CD4-positive, alpha-beta T cell treated with Interleukin-12 subunit alpha and Interleukin-12 subunit beta, for 1 hour (primary cell): ENCODE measurements at places on chromosomes 5 and 9.

DNA sequence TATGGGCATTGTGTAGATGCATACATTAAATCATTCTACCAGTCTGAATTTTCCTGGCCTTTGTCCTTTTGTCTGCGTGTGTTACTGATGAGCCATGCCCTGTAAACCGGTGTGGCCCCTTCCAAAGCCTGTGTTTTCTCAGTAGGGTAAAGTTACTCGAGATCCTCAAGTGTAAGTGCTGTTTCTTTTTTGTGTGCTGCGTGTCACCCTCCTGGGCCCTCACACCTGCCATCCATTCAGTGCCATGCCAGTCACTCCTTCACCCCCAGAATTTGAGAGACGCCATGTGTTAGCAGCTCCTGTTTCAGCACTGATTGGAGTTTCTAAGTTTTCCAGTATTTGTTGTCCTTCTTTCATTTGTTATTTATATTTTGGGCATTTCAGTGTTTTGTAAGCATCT lies 288.2 kb downstream of the FANCC start:
- no peak for DNase-seq

- no peak for DNase-seq
Observed at GRCh38 chr9:108047264-108047663, 557.7 kb upstream of the KLF4 start.

- DNase-seq, result no peak
Observed at GRCh38 chr5:73654819-73655318, 28.9 kb downstream of the ARHGEF28 start.

DNA sequence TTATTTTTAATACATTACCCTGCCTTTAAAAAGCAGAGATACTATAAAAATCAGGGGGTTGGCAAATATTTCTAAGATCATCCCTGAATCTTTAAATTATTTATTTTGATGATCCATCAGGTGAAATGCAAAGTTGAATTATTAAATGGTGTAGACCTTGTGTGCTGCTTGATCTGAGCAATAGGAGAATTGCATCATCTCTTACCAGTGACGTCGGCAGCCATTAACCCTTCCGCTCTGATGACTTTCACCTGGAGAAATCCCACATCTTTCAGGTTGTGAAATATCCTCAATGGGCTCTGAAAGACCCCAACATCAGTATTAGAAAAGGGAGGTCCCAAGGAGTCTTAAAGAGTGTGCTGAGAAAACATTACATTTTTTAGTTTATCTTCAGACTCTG lies 270.2 kb downstream of the SLF1 start:
- DNase-seq, result no peak

GRCh38 chr5:56154732-56155484 lies 78.2 kb downstream of the ANKRD55 start:
- DNase-seq, result no peak

DNA sequence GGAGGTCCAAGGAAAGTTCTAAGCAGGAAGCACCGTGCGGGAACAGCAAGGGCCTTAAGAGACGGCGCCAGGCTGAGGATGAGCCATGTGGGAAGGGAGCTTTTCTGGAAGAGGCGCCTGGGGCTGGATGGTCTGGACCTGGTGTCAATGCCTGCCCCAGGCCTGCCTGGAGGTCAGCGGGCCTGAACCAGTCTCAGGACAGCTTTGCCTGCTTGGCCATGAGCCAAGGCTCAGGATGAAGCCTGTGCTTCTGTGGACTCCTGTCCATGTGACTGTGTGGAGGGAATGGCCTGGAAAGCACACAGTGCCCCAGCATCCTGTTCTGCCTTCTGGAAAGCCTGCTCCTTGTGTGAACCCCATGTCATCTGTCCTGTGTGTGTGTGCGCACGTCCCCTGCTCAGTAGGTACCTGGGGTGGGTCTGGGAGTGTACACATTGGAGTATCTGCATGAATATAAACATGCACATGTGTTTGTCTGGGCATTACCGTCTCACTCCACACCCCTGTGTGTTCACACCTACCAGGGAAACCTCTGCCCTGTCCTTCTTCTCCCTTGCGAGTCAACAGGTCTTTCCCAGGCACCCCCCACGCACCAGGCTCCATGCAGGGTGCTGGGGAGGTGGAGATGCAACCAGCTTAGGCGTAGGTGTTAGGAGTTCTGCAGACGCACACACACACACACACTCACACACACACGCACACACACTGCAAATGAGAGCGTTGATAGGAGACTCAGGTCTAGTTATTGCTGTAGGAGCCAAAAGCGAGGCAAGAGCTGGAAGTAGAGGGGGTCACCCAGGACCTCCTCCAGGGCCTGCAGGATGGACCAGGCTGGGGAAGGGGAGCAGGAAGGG lies 24.8 kb downstream of the DAB2IP start:
- DNase-seq, result no peak

- no peak for DNase-seq
Observed at GRCh38 chr5:179438011-179438441, 92.8 kb upstream of the ADAMTS2 start.
